ENCODE measurements at places on chromosomes 4 and X. TPM values are rescaled to one million over a fixed set of nuclear protein-coding genes. Genes with fewer than 3 reads are reported as not detected.
A peak's percentile ranks its signal among the peaks of the same experiment; 100 is the strongest.

Gene CXCL11
- not detected for total RNA-seq

Gene BMX
- total RNA-seq, result not detected

Gene ETDC
- not detected for total RNA-seq

Gene TMEM271
- not detected for total RNA-seq

Gene AIFM1
- total RNA-seq, result 50.0 TPM

GRCh38 chr4:47075262-47075661 is 43.9 kb downstream of the GABRB1 start:
- no peaks in the 10 kb centered on the region for H3K36me3 ChIP-seq
- H3K27me3 ChIP-seq, result no peaks in the 10 kb centered on the region
- no peak for DNase-seq
- no peak overlapping the region for H3K4me3 ChIP-seq
- no peak overlapping the region for H3K27ac ChIP-seq

GRCh38 chr4:124060261-124060918 is 652.1 kb downstream of the ANKRD50 start:
- no peak overlapping the region for H3K4me3 ChIP-seq
- no peak overlapping the region for H3K27ac ChIP-seq
- no peaks in the 10 kb centered on the region for H3K4me1 ChIP-seq
- H3K27me3 ChIP-seq, result no peaks in the 10 kb centered on the region

- H3K36me3 ChIP-seq, result no peaks in the 10 kb centered on the region
- DNase-seq, result no peak
- no peak overlapping the region for H3K4me3 ChIP-seq
- no peaks in the 10 kb centered on the region for H3K27me3 ChIP-seq
These were observed 5.0 kb upstream of the MGST2 start for GRCh38 chr4:139660568-139661043.

- no peak overlapping the region for H3K27ac ChIP-seq
- no peaks in the 10 kb centered on the region for H3K27me3 ChIP-seq
- H3K4me1 ChIP-seq, result no peaks in the 10 kb centered on the region
- H3K4me3 ChIP-seq, result no peak overlapping the region
- H3K36me3 ChIP-seq, result no peaks in the 10 kb centered on the region
- no peak for DNase-seq
These were observed 7.5 kb upstream of the FGFR3 start for GRCh38 chr4:1785592-1785991.

DNA sequence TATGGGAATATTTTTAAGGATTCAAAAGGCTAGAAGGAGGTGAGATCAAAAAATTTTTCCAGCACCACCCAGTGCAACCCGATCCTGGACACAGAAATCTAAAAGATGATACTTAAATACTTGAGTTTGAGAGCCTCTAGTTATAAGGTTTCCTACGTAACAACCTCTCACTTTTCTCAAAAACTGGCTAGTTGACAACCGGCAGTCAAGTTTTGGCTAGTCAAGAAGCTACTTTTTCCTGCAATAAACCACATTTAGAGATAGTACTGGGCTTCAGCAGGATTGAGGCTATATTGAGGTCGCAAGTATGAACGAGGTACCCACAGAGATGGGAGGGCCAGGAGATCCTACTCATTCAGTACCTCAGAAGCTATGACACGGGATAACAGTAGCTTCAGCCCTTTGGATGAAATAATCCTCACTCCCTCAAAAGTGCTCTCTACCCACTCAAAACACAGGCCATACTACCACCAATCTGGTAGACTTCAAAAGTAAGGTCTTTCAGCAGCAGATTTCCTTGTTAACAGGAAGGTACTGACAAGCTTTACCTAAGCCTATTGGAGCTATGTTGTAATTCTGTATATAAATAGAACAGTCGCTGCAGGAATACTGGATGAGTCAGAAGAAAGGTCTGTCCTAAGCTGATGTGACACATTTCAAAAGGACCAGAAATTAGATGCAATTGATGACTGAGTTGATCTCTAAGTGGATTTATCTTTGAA is 1.5 kb upstream of the TSPAN5 start:
- H3K4me3 ChIP-seq, result peak overlapping the region; percentile 89
- no peak for DNase-seq
- H3K4me1 ChIP-seq, result peaks cover 73% of the 10 kb centered on the region
- H3K27me3 ChIP-seq, result no peaks in the 10 kb centered on the region
- peak overlapping the region; percentile 68 for H3K27ac ChIP-seq

DNA sequence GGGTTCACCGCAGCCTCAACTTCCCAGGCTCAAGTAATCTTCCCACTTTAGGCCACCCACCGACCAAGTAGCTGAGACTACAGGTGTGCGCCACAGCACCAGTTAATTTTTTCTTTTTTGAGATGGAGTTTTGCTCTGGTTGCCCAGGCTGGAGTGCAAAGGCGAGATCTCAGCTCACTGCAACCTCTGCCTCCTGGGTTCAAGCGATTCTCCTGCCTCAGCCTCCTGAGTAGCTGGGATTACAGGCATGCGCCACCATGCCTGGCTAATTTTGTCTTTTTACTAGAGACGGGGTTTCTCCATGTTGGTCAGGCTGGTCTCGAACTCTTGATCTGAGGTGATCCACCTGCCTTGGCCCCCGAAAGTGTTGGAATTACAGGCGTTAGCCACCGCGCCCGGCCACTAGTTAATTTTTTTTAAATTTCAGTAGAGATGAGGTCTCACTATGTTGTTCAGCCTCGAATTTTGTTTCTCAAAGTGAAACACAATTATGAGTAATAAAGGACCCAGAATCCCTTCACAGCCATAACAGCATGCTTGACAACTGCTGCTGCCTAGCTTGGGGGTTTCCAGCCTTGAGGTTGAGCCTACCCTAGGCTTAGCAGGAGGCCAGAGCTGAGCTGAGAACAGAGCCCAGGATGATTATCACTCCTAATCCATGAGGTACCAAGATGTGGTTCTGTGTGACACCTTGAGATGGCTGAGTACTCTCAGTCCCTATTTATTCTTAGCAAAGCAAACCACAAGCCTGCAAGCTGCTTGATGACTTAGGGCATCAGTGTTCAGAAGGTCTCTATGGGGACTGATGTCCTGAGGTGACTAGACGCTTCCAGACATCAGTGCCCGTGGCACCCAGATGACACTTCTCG is 41.6 kb upstream of the NKRF start:
- H3K27me3 ChIP-seq, result no peaks in the 10 kb centered on the region
- H3K4me3 ChIP-seq, result no peak overlapping the region
- no peak overlapping the region for H3K27ac ChIP-seq
- no peak for DNase-seq

GRCh38 chr4:186497043-186497442 is 58.3 kb downstream of the MTNR1A start:
- no peak overlapping the region for H3K27ac ChIP-seq
- no peaks in the 10 kb centered on the region for H3K27me3 ChIP-seq
- H3K36me3 ChIP-seq, result no peaks in the 10 kb centered on the region
- no peak for DNase-seq
- no peaks in the 10 kb centered on the region for H3K4me1 ChIP-seq
- H3K4me3 ChIP-seq, result no peak overlapping the region
